ENCODE measurements at places on chromosomes 12 and 14.

GRCh38 chr12:54032627-54033100, at the start of gene HOXC5:
TSS of gene HOXC5 (plus strand) at chr12:54033050. CDS start at chr12:54033123, 73 bp downstream.
- peak; percentile 68 for DNase-seq

- no peak for DNase-seq
These were observed 1.4 kb downstream of the ZNF385A start for GRCh38 chr12:54383041-54383609.

GRCh38 chr12:26830363-26830762, 2.6 kb downstream of the ITPR2 start:
- no peak for DNase-seq

- DNase-seq: no peak
These were observed 25.1 kb downstream of the LRTM2 start for GRCh38 chr12:1845427-1845826.

GRCh38 chr12:113200021-113200797, 14.7 kb downstream of the RITA1 start:
- no peak for DNase-seq

DNA sequence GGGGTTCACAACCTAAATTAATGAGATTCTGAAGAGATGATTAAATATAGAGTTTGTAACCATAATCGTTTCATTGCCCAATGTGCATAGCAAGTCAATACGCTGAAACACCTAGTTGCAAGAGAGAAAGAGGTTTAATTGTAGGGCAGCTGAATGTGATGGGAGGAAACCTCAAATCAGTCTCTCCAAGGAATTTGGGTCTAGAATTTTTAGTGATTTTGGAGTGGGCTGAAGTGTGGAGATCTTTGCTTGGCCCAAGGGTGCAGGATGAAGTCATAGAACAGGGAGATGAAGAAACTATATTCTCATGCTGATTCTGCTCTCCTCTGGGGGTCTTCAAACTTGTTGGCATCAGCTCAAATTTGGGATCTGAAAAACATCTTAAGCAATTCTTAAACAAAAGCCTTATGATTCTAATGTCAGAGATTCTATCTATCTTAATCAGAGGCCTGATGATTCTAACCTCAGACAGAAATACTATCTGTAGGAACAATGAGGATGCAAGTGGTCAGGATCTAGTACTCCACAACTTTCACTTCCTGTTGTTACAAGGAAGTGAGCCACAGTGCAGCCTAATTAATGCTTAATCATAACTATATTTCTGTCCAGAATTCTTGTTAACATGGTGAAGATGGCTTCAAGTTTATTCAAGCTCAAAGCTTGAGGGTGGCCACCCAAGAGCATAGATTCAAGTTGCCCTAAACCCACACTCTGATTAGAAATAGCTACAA, 80.2 kb upstream of the FUT8 start:
- DNase-seq: no peak

DNA sequence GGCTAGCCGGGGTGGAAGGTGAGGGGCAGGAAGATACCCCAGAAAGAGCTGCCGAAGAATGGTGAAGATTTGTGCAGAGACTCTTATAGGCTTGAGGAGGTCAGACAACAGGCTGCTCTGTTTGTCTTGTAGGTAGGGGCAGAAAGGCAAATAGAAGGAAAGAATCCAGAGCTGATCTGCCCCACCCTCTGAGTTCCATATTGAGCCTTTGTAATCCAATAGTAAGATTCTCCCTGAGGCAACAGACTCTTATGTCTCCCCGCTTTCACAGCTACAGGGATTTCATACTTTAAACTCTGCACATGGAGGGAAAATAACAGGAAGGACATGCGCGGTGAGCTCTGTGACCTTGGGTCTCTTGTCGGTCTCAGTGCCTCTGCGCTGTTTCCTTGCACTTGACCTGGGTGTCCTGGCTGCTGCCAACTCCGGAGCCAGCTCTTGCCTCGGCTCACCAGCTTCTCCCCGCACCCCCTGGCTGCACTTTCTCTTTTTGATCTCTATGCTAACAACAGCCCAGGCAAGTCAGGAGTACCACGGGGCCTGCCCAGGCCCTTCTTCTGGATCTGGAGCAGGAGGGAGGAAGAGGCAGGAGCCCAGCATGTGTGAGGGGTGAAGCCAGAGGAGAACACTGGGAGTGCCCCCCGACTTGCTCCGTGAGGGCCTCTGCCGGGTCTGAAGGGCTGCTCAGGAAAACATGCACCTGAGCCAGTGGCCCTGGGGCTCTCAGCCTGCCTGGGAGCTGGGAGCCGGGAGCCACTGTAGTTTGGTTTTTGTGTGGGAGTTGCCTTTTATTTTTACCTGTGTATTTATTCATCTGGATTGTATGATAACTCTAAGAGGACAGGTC, 75.8 kb downstream of the PPP1R36 start:
- DNase-seq: no peak

GRCh38 chr14:55418411-55418810, 6.8 kb upstream of the ATG14 start:
- DNase-seq: no peak

GRCh38 chr14:20809917-20810316, 7.3 kb upstream of the RNASE1 start:
- no peak for DNase-seq

DNA sequence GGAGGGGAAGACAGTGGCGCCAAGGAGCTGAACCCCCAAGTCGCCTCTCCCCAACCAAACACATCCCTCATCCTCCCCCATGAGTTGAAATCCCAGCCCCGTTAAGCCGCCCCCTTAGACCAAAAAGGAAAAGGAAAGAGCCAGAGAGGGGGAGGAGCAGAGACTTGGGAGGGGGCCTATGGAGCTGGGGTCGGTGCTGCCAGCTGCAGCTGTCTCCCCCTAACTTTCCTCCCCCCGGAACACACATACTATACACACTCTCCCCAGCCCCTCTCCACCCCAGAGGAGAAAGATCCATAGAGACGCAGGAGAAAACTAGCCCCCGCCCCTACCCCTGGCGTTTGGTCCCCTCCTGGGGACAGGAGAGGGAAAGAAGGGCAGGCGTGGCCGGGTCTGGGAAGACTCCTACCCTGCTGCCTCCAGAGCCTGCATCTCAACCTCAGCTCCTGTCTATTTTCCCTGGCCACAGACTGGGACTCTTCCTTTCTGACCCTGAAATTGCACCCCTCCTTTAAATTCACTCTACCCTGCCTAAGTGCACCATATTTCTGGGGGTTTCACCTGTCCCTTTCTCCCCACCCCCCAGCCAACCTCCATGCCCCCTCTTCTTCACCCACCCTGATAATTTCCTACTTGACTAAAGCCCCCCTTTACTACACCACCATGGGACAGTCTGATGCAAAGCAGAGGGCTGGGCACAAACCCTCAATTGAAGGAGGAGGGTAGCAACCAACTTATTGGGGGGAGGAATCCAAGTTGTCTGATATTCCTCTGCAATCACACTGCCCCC, 1.7 kb upstream of the HOXC9 start:
- DNase-seq: no peak

GRCh38 chr14:63045612-63046320, 508 bp upstream of the KCNH5 start:
- DNase-seq: peak; percentile 44

DNA sequence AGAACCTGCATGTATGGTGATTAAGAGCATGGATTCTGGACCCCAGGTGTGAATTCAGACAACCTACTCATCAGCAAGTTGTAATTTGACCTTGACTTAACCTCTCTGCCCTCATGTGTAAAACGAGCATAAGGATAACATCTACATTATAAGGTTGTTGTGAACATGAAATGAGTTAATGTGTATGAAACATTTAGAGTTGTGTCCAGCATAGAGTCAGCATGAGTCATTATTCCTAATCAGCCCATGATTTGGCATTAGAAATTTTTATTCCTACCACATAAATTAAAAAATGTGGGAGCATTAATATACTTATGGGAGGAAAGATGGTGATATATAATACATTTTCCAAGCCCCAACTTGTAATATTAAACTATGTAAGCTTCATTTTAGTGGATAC, 95.9 kb upstream of the DDHD1 start:
- DNase-seq: no peak

GRCh38 chr14:22882529-22883172, 371 bp upstream of the REM2 start:
- peak; percentile 64 for DNase-seq

- DNase-seq: no peak
These were observed 500.8 kb upstream of the GARIN6 start for GRCh38 chr12:99146730-99147129.

- peak; percentile 26 for DNase-seq
These were observed 87.5 kb downstream of the DUSP16 start for GRCh38 chr12:12474931-12475795.

DNA sequence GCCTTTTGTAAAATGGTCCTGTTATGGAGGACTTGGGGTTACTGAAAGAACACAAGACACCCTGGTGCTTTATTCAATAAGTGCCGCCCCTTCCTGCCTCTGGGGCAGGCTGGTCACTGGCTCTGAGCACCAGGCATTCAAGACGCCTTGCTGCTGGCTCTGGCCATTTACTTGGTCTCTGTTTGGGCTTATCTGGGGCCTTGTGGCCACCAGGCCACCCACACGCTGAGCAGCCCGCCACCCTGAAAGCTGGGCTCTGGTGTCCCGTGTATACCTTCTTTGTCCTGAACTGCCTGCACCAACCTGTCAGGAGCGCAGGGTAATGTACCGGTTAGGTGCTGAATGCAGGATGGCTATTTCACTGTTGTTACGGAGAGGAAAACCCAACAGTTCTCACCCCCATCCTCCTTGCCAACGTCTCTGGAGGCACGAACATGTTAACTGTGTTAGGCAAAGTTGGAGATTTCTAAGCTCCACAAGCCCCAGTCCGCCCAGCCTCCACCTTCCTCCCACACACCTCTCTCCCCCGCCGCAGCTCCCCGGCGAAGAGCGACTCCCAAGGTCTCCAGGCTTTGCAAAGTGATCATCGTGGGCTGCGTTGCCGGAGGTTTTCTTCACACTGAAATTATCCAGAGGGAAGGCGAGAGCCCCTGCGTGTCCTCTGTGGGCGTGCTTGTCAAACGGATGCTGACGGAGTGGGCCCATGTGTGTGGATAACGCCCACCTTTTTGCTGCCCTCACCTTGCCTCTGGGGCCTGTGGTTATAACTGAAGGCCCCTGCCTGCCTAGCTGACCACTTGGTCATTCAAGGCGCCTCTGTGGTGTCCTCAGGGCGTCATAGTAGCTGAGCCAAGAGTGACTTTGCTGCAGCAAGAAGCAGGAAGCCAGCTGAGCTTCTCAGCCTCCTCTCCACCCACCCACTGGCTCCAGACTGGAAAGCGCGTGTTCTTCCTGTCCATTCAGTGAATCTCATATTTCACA, 18.8 kb upstream of the BEGAIN start:
- no peak for DNase-seq

DNA sequence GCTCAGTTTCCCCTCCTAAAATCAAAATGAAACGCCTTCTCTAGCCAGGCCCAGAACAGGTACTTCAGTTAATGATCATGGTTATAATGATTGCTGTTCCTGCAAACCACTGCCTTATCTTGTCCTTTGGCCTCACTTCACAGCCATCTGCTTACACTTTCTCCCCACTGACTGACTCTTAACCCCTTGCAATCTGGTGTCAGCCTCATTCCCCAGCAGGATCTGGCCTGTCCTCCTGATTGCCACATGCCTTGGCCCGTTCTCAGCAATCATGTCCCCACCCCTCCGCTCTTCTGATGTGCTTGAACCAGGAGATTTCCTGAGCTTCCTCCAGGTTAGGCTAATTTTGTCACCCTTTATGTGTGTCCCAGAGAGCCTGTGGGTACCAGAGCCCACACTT, 64.5 kb downstream of the KCNA1 start:
- DNase-seq: no peak

GRCh38 chr14:20775043-20775442, 6.0 kb upstream of the RNASE6 start:
- no peak for DNase-seq

DNA sequence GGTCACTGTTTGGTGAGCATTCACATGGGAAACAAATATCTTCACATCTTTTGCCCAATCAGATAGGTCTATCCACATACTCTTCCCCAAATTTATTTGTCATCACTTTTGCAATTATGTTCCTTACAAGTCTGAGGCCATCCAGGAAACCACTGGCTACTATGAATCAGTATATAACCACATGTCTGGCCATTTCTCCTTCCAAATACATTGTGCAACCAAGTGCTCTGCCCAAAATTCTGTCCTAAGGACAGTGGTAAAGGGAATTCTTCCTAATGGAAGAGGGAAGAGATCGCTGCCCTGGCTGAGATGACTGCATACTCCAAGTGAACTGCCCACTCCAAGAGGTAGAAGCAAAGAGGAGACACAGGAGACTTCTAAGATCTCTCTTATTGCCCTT, 148.9 kb upstream of the MAX start:
- no peak for DNase-seq

DNA sequence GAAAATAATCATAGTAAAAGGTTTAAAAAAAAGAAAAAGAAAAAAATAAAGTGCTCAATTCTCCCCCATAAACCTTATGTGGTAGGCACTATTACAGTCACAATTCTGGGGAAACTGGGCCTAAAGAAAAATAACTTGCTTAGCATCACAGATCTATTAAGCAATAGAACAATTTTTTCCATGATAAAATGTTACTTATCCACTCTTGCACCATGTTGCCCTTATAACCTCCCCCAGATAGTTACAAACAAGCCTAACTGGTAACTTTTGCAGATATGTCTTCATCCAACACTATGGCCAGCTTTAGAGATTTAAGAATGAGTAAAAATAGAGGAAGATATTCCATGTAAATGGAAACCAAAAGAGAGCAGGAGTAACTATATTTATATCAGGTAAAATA, 164.8 kb downstream of the DUSP6 start:
- no peak for DNase-seq

GRCh38 chr14:23043145-23043544, 1.1 kb downstream of the PSMB11 start:
- no peak for DNase-seq

- DNase-seq: no peak
These were observed 11.4 kb downstream of the CLECL1 start for GRCh38 chr12:9721394-9722092.

DNA sequence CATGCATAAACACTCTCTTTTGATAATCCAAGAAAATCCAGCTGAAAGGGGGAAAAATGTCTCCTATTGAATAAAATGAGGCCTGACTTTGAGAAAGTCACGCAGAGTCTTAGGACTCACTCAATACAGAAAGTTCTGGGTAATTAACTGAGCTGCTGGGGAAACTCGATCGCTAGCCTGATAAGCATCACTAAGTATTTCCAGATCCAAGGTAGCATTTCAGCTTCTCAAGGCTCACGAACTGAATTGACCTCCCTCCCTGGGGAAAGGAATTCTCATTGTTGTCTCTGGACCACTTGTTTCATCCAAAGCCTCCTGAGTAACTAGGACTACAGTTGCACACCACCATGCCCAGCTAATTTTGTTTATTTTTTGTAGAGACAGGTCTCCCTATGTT, 13.8 kb upstream of the ANAPC5 start:
- DNase-seq: no peak

- DNase-seq: no peak
These were observed 6.0 kb downstream of the TMCC3 start for GRCh38 chr12:94644141-94644979.

- no peak for DNase-seq
These were observed 70.7 kb upstream of the SLC8A3 start for GRCh38 chr14:70259420-70259819.

- no peak for DNase-seq
These were observed 161.1 kb downstream of the PIWIL1 start for GRCh38 chr12:130498589-130499385.

- DNase-seq: no peak
These were observed 14.7 kb downstream of the LETMD1 start for GRCh38 chr12:51062631-51063397.

- DNase-seq: no peak
These were observed 101.0 kb upstream of the GZMB start for GRCh38 chr14:24734917-24735500.
